ENCODE measurements at places on chromosomes 11 and 22.

DNA sequence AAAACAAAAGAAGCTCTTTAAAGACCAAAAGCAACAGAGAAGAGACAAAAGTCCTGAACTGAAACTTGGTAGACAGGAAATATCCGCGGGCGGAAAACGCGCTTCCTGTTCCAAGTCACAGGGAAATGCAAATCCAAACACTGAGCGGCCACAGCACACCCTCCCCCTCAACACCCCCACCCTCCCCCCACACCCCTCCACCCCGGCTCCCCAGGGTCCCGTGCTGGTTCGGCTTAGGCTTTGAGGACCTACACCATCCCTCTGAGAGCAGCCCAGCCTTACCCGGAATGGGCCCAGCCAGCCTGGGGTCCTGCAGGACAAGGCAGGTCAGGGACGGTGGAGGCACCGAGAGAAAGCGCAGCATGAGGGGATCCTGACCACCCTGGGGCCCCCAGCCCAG, 160.4 kb downstream of the BRD1 start:
- DNase-seq = no peak

- DNase-seq = no peak
These were observed 3.7 kb downstream of the TRMT112 start for GRCh38 chr11:64313491-64314145.

DNA sequence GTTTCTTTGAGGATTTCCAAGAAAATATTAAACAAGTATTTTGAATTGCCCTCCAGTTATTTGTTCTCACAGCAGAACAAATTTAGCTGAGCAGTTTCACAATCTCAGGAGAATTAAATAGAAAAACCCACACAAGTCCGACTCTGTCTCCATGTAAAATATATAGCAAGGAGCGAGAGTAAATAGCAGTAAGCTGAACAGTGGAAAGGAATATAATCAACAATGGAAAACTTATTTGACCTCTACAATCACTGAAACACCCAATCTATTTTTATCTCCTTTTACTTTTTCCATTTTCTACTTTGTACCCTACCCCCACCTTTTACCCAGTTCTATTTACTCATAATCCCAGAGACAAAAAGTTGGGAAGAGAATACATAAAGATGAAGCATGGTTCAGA, 34.4 kb downstream of the NARS2 start:
- DNase-seq = no peak

GRCh38 chr11:84800755-84801346, 826.3 kb downstream of the DLG2 start:
- DNase-seq = no peak

GRCh38 chr11:124752471-124753102, 532 bp upstream of the VSIG2 start:
- no peak for DNase-seq

GRCh38 chr22:20019661-20020532, 1.0 kb upstream of the TANGO2 start:
- no peak for DNase-seq

DNA sequence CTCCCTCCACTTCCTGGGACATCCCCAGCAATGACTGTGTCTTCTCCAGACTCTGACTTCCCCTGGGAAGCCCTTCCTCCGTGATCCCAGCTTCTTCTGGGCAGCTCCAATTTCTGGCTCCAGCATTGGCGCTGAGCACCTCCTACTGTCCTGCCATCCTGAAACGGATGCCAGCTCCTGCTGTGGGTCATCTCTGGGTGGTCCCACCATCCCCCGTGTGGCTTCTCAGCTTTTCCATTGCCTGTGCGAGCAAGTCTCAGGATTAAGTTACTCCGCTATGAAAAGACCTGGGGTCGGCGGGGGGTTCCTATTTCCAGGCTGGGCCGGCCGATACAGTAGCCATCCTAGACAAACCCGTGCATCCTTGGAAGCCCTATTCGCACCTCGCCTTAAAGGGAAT, 55.4 kb upstream of the FADD start:
- DNase-seq = no peak

DNA sequence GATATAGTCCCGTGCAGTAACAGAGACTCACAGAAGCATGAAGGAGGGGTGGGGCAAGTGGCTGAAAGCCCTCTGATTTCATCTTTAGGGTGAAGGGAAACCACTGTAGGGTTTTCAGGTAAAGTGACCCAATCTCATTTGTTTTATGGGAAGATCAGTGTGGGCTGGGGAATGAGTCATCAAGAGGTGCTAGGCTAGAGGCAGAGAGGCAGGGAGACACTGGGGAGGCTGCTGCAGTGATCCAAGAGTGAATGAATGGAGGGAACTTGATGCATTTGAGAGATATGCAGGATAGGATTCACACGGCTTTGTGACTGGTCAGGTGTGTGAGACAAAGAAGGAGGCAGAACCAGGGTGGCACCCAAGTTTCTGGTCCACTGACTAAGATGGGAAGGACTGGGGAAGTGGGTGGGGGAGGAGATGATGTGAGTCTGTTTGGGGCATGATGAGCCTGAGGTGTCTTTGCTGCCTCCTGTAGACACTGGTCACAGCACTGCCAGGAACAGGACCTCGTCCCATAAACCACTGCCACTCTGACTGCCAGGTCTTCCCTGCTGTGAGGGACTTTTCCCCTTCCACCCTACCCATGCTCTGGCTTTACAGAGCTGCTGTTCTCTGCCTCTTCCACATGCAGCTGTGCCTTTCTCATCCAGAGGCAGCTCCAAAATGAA, 239.0 kb downstream of the TENM4 start:
- no peak for DNase-seq

- no peak for DNase-seq
These were observed 67.3 kb downstream of the PRDM11 start for GRCh38 chr11:45213717-45214116.

DNA sequence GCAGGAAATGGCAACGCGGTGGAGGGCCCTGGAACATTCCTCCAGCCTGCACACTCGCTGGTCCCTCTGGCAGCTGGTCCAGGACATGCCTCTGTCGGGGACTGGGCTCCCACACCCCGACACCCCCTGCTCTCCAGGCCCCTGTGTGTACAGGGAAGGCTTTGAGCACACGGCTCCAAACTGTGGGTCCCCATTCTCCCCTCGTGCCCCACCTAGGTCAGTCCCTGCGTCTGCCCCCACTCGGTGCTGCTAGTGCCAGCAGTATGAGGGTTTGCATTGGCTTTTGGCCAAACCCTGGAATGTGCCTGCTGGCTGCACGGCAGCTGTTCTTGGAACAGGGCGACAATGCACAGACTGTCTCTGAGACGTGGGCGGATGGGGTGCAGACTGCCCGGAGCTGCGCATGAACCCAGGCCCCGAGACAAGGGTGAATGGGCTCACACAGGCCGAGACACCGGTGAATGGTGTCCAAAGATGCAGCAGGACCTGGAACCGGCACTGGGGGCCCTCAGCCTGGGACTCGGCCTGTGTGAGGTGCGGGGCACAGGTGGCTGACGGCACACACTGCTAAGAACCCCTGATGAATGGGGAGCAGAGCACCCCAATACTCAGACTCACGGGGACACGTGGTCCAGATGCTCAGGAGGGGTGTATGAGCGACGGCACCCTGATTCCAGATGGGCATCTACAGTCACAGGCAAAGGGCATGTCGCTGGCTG, 7.5 kb upstream of the SYT8 start:
- no peak for DNase-seq

DNA sequence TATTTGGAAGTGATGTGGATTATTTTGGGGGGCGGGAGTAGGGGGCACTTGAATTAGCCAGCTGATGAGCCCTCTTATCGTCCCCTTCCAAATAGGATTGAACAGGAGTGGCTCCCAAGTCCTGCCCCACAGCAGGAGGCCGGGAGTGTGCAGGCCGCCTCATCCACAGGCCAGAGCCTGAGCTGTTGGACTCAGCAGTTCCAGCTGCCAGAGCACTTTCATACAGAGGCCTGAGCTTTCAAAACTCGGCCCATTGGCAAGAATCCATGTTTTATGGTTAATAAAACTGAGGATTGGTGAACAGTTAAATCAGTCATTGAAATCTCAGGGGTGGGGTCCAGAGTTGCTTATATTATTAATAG, 9.6 kb downstream of the FAM118A start:
- DNase-seq = no peak

DNA sequence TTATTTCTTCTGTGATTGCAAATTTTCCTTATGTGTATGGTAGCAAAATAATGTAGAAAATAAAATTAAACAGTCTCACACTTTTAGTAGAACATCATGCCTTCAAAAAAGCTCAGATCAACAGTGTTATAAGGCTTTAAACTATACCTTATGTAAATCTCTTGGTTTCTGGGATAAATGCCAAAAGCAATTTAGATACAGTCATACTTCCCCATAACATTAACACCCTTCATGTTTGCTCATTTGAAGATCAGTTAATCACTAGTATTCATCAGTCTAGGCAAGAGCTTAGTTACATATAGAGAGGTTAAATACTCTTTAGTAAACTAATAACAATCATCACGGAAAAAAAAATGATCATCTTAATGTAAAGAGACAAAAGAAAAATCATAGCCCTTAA, 421.8 kb upstream of the ANO3 start:
- no peak for DNase-seq

All from GDM1 (cell line).